ENCODE measurements at places on chromosomes 6 and 20.

DNA sequence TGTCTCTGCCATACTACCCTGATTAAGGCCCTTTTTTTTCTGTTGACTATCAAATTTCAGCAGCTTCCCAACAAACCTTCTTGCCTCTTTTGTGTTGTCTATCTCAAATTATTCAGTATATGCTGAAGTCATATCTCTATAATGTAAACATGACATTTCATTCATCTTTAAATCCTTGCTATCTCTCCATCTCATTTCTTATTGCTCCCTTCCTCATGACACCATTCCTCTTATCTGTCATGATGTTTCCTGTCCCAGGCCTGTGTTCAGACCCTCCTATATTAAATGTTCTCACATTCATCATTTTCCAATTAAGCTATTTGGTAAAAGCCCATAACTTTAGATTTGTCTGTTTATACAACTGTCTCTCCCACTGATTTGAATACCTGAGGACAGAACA lies 482.6 kb downstream of the EPM2A start:
- no peak for DNase-seq

DNA sequence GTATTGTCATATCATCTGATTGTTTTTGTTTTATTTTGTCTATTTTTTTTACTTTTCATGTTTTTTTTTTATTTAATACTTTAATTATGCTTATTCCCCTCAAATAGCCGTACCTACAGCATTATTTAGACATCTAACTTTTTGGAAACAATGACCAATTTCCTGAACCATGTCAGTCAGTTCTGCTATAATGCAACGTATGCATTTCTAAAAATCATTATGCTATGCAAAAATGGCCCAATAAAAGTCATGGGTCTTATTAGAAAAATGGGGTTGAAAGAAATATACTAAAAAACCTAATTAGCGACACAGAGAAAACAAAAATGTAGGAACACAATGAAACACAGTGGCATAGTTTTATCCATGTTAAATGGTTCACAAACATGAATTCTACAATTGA lies 1454.7 kb downstream of the GRIK2 start:
- no peak for DNase-seq

- DNase-seq = no peak
Measured at GRCh38 chr6:112600168-112600567, 253.0 kb downstream of the RFPL4B start.

GRCh38 chr6:46012834-46013233 lies 2.8 kb downstream of the CLIC5 start:
- no peak for DNase-seq
